Stimulated activated CD8-positive, alpha-beta memory T cell treated with anti-CD3 and anti-CD28 coated beads, Interleukin-12 subunit alpha, Interleukin-12 subunit beta, amount 100 ng/mL, for 1 hour (primary cell): ENCODE measurements at places on chromosomes 11 and 22.

GRCh38 chr11:83827940-83828554 is 541.9 kb upstream of the CCDC90B start:
- DNase-seq: no peak

- DNase-seq: no peak
These were observed 4.5 kb downstream of the CHST1 start for GRCh38 chr11:45660729-45661438.

GRCh38 chr11:85170184-85170583 is 457.0 kb downstream of the DLG2 start:
- no peak for DNase-seq

DNA sequence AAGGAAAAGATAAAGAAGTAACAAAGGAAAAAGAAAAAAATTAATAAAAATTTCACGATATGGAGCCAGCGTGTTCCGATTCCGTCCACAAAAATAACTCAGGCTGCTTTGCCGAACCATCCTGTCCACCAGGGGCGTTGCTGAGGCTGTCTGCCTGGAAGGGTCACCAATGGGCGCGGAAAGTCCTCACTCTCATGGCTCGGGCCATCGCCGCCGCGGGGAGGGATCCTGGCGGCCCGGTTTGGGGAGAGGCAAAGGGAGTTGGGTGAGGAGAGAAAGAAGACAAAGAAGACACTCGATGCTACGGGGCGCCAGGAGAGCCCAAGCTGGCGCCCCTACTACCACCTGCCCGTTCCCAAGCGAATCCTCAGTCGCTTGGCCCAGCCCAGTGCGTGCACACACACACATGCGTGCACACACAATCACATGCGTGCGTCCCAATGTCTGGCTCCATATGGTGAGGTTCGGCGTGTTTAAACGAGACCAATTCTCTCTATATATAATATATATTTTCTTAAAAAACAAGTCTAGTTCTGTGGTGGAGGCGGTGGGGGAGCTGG is 5.6 kb upstream of the PYGM start:
- DNase-seq: no peak

DNA sequence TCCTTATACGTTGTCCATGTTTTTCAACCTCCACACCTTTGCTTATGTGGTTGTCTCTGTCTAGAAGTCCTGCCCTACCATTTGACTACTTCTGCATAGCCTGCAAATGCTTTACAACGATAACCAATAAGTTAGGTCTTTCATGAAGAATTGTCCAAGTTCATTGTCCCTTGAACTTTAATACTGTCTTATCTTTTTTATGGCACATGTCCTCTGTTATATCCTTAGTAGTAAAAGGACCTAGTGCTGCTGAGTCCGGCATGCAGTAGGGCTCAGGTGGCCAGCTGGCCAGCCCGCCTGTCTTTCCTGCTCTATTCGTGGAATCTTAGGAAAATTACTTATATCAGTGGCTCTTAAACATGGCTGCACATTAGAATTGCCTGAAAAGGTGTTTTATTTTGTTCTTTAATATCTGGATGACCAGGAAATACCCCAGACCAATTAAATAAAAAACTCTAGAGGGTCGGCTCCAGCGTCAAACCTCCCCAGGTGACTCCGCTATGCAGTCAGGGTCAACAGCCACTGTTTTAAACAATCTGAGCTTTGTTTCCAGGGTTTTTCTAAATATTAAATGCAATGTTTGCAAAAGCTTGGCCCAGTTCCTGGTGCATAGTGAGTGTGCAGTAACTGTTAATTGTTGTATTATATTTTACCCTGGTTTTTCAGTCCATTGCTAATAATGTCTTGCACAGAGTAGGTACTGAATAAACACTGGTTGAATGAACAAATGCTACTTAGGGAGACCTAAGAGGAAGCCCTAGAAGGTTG is 64.6 kb upstream of the SESN3 start:
- no peak for DNase-seq

DNA sequence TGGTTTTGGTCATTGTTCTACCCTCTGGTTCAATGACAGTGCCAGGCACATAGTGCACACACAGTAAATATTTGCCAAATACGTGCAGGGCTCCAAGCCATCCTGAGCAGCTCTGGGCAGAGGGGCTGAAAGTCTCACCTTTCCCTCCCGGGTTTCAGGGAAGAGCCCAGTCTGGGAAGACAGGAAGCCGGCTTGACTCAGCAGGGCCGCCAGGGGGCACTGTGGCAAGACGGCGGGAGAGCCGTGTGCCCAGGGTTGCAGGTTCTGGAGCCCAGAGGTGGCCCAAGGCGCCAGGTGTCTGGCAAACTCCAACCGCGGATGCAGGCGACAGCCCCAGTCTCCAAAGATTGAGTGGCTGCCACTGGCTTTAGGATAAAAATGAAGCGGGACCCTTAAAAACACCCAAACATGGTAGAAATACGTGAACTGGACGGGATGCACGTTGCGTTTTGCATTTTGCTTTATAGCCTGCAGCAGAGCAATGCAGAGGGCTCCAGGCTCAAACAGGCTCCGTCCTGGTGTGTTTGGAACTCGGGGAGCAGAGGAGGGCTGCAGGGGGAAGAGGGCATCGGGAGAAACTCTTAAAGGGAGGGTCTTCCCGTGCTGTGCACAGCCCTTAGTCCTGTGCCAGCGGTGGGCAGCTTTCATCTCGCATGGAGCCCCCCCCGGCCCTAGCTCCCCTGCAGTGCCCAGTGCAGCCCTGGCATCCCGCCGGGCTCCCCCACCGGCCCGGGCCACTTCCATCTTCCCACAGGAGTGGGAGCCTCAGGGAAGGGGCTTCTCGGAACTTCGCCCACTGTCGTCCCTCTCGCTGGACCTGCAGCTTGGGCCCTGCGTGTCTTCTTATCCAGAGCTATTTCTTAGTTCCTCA is 10.7 kb downstream of the KRTAP5-5 start:
- DNase-seq: no peak

DNA sequence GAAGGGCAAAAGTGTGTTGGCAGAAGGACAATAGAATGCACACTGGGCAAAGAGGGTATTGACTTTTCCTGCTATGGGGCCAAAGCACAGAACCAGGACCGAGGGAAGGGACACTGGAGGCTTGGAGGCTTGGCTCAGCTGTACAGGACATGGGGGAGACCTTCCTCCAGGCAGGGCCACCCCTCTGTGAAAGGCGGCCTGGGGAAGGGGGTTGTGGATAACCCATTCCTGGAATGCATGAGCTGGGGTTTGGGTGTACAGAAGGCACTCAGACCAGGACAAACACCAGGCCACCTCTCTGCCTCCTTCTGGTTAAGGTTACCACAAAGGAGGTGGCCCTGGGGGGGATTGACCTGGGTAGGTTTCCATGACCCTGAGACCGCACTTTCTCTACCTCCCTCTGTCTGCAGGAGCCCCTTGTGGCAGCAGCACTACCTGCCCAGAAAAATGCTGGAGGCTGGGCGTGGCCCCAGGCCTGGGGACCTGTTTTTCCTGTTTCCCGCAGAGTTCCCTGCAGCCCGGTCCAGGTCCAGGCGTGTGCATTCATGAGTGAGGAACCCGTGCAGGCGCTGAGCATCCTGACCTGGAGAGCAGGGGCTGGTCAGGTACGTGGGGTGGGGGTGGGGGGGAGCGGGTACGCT is 9.6 kb downstream of the P2RY2 start:
- no peak for DNase-seq

GRCh38 chr11:17771415-17771814 is 36.8 kb downstream of the KCNC1 start:
- DNase-seq: no peak

- no peak for DNase-seq
These were observed 13.4 kb upstream of the GRK2 start for GRCh38 chr11:67252831-67253239.

DNA sequence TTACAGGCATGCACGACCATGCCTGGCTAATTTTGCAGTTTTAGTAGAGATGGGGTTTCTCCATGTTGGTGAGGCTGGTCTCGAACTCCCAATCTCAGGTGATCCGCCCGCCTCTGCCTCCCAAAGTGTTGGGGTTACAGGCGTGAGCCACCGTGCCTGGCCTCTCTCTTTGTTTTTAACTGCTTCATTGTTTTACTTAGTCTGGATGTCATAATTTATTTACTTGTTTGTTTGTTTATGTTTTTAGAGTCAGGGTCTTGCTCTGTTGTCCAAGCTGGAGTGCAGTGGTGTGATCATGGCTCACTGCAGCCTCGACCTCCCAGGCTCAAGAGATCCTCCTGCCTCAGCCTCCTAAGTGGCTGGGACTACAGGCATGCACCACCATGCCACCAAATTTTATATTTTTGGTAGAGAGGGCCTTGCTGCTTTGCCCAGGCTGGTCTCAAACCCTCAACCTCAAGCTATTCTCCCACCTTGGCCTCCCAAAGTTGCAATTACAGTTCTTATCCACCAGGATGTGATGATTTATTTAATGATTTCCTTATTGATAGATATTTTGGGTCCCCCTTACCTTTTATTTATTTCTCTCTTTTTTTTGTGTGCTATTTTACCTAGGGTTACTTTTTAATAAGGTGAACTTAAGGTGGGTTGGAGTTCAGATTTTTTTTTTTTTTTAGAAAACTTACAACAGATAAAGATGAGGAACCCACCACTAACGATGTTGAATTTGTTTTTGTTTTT is 52.6 kb upstream of the ADA2 start:
- no peak for DNase-seq

DNA sequence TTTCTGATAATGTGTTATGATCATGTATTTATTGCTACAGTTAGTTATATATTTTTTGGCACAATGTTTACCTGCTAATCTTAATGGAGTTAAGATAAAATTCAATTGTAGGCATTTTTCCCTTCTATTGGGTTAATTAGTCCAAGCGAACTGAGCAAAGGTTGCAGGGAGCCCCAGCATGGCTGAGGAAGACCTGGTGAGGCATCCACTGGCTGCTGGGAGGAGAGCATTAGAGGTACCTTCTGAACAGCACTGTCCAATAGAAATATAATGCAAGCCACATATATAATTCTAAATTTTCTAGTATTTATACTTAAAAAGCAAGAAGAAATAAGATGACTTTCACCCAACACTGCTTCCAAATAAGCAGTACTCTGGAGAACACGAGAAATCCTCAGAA is 689 bp upstream of the TMEM126A start:
- DNase-seq: no peak

- DNase-seq: no peak
These were observed 36.0 kb downstream of the CD6 start for GRCh38 chr11:61007383-61007955.

- DNase-seq: no peak
These were observed at the start of gene OR4D11 for GRCh38 chr11:59503276-59503675. Gene OR4D11, plus strand, starts transcription at chr11:59503576. Its CDS starts 0 bp downstream, at chr11:59503576.

- DNase-seq: no peak
These were observed 9.9 kb downstream of the PKP3 start for GRCh38 chr11:403761-404431.

- no peak for DNase-seq
These were observed 316.2 kb downstream of the SOX6 start for GRCh38 chr11:16040151-16040550.
